ENCODE measurements at places on chromosomes 16 and 17. TPM values are rescaled to one million over a fixed set of nuclear protein-coding genes. Genes with fewer than 3 reads are reported as not detected.

Gene KPNA2
- total RNA-seq: 34.5 TPM

- H3K4me1 ChIP-seq: no peaks in the 10 kb centered on the region
- no peak for DNase-seq
- no peak overlapping the region for H3K4me3 ChIP-seq
- H3K27ac ChIP-seq: no peak overlapping the region
Measured at GRCh38 chr16:52440248-52440647, 106.7 kb downstream of the TOX3 start.

- DNase-seq: no peak
- H3K4me3 ChIP-seq: no peak overlapping the region
- no peaks in the 10 kb centered on the region for H3K4me1 ChIP-seq
- peaks cover 3% of the 10 kb centered on the region for H3K27me3 ChIP-seq
Measured at GRCh38 chr16:22912654-22913053, 98.7 kb downstream of the HS3ST2 start.

GRCh38 chr17:17114592-17115225, 72.5 kb downstream of the MPRIP start:
- H3K4me3 ChIP-seq: no peak overlapping the region
- H3K4me1 ChIP-seq: peaks cover 60% of the 10 kb centered on the region
- no peak overlapping the region for H3K27ac ChIP-seq
- no peaks in the 10 kb centered on the region for H3K27me3 ChIP-seq
- DNase-seq: no peak

DNA sequence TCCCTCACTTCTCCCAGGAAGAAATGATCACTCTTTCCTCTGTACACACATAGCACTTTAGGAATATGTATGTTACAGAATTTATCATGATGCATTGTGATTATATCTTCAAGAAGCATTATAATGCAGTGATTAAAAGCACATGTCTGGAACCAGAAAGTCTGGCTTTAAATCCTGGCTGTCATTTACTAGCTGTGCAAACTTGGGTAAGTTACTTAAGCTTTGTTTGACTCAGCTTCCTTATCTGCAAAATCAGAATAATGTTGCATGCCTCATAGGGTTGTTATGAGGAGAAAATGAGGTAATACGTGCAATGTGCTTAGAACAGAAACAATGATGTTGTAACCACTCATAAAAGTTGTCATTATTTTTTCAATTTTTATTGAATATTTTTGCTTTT, 156.3 kb upstream of the ZKSCAN2 start:
- H3K36me3 ChIP-seq: no peaks in the 10 kb centered on the region
- no peaks in the 10 kb centered on the region for H3K27me3 ChIP-seq
- no peak overlapping the region for H3K4me3 ChIP-seq
- DNase-seq: no peak
- no peak overlapping the region for H3K27ac ChIP-seq

DNA sequence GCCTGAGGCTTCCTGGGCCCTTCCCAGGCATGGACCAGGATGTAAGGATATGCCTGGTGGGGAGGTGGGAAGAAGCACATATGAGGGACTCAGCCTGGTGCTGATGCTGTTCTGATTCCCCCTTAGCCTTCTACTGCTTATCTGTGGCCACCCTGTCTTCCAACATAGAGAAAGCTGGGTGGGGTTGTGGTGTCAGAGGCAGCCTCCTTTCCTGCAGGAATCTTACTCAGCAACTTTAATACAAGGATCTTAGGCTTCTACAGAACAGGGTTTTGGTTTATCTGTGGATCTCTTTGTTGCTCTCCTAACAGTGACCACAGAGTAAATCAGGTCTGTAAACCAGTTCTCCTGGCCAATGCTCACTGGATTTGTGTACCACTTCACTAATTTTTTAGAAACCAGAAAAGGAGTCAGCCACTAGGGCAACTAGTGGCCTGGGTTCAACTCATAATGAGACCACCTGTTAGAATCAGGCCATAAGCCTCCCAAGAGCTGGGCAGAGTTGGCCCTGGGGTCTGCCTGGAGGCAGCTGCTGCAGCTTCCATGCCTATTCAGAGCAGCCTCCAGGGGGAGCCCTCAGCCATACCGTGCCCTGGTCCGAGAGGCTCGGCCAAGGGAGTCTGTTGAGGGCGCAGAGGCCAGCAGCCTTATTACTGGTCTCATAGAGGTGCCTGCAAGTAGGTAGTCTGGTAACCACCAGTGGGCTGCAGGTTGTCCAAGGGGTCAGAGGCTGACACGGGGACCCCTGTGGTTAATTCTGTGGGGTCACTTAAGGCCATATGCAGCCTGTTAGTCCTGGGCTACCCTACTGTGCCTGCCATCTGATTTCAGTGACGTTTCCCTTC, 7.1 kb downstream of the HAS3 start:
- peaks cover 39% of the 10 kb centered on the region for H3K4me1 ChIP-seq
- peak; percentile 61 for DNase-seq
- H3K4me3 ChIP-seq: no peak overlapping the region
- no peaks in the 10 kb centered on the region for H3K27me3 ChIP-seq
- H3K36me3 ChIP-seq: peaks cover 34% of the 10 kb centered on the region

Gene USP43
- 0.12 TPM for total RNA-seq

Gene CDK12
- 18.6 TPM for total RNA-seq

DNA sequence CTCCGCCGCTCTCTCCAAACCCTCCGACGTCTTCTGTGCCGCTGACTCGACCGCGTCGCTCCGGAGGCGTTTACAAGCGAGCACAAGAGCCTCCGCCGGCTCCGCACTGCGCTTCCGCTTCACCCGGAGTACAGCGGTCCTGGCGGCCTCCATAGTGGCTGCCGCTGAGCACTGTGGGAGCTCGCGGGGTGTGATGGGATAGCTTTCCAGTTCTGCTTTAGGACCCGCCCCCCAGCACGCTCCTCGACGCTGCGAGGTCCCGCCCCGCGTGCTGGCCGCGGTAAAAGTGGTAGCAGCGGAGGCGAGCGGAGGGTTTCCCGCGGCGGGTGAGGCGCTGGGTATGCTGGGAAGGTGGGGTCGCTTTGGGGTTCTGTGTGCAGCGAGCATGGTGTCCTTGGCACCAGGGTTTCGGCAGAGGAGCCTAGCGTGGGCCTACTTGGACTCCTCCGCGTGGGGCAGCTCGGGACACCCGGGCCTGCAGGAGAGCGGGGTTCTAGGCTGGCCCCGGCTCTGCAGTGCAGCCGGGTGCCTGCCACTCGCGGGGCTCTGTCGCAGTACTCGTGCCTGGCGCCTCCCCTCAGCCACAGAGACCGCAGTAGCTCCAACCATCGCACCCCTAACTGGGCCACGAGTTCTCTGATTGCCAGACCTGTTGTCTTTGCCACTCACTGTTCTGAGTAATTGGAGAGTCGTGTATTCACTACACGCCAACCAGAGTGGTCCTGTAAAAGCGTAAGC, at the start of the genes PRMT7 and SLC7A6OS:
TSS of gene PRMT7 (plus strand) at position 246 of the 738 bp plus-strand sequence. CDS start 4,961 bp downstream, outside the sequence.
TSS of gene SLC7A6OS (minus strand) at position 173 of the 738 bp plus-strand sequence. CDS start at position 153, 20 bp downstream.
- peaks cover 37% of the 10 kb centered on the region for H3K4me1 ChIP-seq
- peak within 1 kb of the TSS; percentile 76 for H3K4me3 ChIP-seq
- peaks cover 29% of the 10 kb centered on the region for H3K36me3 ChIP-seq

- H3K27ac ChIP-seq: no peak overlapping the region
- H3K36me3 ChIP-seq: no peaks in the 10 kb centered on the region
- no peaks in the 10 kb centered on the region for H3K4me1 ChIP-seq
Measured at GRCh38 chr17:70261170-70261569, 91.8 kb downstream of the KCNJ2 start.

Gene LRRC45
- total RNA-seq: 4.1 TPM

Gene SCGB1C2
- total RNA-seq: not detected

DNA sequence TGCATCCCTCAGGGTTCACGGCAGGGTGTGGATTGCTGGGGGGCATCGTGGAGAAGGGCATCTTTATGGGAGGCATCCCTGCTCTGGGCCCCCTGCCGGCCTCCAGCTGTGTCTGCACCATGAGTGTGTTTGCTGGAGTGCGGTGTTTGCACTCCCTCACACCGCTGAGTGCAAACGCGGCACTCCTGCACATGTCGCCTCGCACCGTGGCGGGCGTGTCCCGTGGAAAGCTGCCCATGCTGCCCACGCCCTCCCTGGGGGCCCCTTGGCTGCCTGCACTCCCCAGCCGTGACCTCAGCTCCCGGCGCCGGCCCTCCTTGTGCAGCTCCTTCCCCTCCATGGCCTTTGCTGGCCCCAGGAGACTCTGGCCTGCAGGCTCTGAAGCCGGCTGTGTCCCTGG, 74.6 kb upstream of the ZNF750 start:
- peaks cover 27% of the 10 kb centered on the region for H3K36me3 ChIP-seq
- H3K27ac ChIP-seq: no peak overlapping the region
- peaks cover 3% of the 10 kb centered on the region for H3K4me1 ChIP-seq
- no peaks in the 10 kb centered on the region for H3K27me3 ChIP-seq
- DNase-seq: peak; percentile 72

- no peak overlapping the region for H3K4me3 ChIP-seq
- no peaks in the 10 kb centered on the region for H3K36me3 ChIP-seq
- H3K27ac ChIP-seq: no peak overlapping the region
- H3K4me1 ChIP-seq: peaks cover 10% of the 10 kb centered on the region
- DNase-seq: peak; percentile 14
Measured at GRCh38 chr17:17375841-17376240, 72.7 kb downstream of the NT5M start.

DNA sequence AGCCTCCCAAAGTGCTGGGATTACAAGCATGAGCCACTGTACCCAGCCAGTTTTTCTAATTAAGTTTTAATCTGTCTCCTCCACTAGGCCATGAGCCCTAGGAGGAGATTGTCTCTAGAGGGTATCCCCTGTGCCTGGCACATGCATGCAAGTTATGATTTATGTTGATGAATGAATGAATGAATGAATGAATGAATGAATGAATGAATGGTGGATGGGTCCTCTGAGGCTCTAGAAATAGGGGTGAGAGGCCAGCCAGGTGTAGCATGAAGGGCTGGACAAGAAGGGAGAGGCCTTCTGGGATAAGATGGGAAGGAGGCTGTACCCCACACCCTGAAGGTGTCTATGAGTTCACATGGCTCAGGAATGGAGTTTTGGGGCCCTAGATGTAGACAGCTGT, 48.8 kb downstream of the EMP2 start:
- H3K27ac ChIP-seq: no peak overlapping the region
- no peak overlapping the region for H3K4me3 ChIP-seq

DNA sequence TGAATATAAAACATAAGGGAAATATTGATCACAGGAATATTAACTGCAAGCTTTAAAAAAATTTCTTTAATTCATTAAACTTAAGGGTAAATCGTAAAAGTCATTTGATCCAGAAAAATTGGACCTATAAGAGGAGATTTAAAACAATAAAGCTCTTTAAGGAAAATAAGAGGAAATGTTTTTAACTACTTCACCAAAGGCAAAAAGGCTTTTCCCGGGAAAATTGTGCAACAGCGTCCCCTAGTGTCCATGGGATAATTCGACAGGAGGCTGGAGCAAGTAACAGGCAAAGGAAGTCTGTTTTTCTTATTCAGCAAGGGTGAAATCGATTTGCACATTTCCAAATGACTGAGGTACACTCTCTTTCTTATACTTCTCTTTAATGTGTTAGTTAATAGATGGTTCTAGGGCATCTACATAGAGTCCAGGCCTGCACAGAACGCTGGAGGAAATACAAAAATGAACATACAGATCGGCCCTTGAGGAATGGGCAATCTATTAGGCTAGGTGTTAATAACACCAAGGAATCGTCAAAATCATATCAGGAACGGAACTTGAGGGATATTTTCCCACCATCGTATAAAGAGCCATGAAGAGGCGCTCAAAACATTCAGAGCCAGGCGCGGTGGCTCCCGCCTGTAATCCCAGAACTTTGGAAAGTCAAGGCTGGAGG, 61.4 kb downstream of the ZNF18 start:
- H3K4me1 ChIP-seq: no peaks in the 10 kb centered on the region
- peak; percentile 40 for DNase-seq
- no peak overlapping the region for H3K4me3 ChIP-seq
- H3K27ac ChIP-seq: no peak overlapping the region
- H3K27me3 ChIP-seq: no peaks in the 10 kb centered on the region

GRCh38 chr17:80942423-80943345, 49.0 kb upstream of the CHMP6 start:
- peaks cover 33% of the 10 kb centered on the region for H3K36me3 ChIP-seq
- H3K27ac ChIP-seq: no peak overlapping the region
- peak; percentile 90 for DNase-seq
- no peaks in the 10 kb centered on the region for H3K27me3 ChIP-seq
- H3K4me1 ChIP-seq: no peaks in the 10 kb centered on the region

GRCh38 chr17:78332991-78333390, 26.9 kb downstream of the SOCS3 start:
- H3K27ac ChIP-seq: no peak overlapping the region
- H3K4me3 ChIP-seq: no peak overlapping the region
- H3K4me1 ChIP-seq: no peaks in the 10 kb centered on the region
- H3K27me3 ChIP-seq: no peaks in the 10 kb centered on the region
- H3K36me3 ChIP-seq: no peaks in the 10 kb centered on the region

DNA sequence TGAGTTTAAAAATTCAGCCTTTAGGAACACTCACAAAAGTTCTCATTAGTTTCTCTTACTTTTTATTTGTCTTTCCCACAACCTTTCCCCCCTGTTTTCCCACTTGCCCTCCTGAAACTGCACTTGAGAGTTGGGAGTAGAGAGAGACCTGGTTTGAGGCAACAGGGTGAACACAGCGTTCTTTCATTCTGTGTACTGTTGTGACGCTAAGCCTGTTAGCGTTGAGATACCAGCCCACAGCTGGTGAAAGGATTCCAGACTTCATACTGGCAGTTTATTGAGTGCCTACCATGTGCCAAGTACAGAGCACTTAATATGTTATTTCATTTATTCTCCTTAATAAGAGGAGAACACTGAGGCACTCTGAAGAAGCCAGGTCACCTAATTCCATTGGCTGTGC, 10.3 kb downstream of the TNRC6C start:
- peak overlapping the region; percentile 47 for H3K27ac ChIP-seq
- no peaks in the 10 kb centered on the region for H3K27me3 ChIP-seq
- no peaks in the 10 kb centered on the region for H3K36me3 ChIP-seq
- no peak overlapping the region for H3K4me3 ChIP-seq
- DNase-seq: no peak

Gene DNASE1L2
- 0.12 TPM for total RNA-seq

GRCh38 chr16:60704726-60705125, 1331.5 kb downstream of the CDH8 start:
- H3K4me1 ChIP-seq: no peaks in the 10 kb centered on the region
- no peak overlapping the region for H3K27ac ChIP-seq
- H3K36me3 ChIP-seq: no peaks in the 10 kb centered on the region
- no peak for DNase-seq
- H3K4me3 ChIP-seq: no peak overlapping the region

Gene PRSS36
- total RNA-seq: 1.0 TPM

DNA sequence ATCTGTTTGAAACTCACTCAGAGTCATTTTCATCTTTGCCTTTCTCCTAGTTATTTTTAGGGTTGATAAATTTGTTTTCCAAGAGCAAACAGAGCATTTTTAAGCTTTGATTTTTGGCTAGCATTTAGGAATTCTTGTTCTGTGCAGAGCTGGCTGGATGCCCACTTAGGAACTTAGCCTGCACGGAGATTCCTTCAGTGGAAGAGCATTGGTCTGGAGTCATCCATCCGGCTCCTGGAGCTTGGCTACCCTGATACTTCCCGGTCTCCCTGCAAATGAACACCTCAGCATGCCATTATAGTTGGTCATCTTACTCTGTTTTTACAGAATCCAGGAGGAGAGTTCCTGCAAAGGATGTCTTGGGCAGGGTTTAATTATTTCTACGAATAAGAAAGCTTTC, 57.1 kb downstream of the SPECC1 start:
- peaks cover 5% of the 10 kb centered on the region for H3K4me1 ChIP-seq
- H3K36me3 ChIP-seq: no peaks in the 10 kb centered on the region
- H3K27ac ChIP-seq: peak overlapping the region; percentile 61
- H3K4me3 ChIP-seq: no peak overlapping the region
- H3K27me3 ChIP-seq: no peaks in the 10 kb centered on the region

Gene EFCAB3
- total RNA-seq: not detected

Measured in heart left ventricle (tissue), 16 donors.